ENCODE measurements at places on chromosomes 7 and 10.

DNA sequence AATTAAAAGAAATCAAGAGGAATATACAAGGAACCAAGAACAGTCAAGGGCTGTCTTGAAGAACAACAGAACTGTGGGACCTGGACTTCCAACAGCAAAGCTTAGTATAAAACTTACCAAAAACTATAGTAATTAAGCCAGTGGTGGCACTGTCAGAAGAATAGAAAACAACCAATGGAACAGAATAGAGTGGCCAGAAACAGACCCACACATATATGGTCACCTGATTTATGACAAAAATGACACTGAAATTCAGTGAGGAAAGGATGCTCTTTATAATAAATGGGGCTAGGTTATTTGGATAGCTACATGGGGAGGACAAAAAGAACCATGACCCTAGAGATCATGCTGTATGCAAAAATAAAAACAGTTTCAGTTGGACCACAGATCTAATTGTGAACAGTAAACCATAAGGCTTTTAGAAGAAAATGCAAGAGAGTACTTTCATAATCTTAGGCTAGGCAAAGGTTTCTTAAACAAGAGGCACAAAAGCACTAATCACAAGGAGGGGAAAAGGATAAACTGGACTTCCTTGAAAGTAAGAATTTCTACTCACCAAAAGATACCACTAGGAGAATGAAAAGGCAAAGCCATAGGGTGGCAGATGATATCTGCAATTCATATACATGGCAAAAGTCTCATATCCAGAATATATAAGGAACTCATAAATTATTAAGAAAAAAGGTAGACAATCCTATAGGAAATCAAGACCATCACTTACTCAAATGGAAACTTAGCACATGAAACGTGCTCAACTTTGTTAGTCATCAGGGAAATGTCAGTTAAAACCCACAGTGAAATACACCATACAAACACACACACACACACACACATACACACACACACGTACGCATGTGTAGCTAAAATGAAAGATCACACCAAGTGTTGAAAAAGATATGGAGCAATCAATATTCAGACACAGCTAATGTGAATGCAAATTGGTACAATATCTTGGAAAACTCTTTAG, 20.8 kb downstream of the HYCC1 start:
- no peak for DNase-seq

GRCh38 chr10:33032654-33033151, 74.7 kb upstream of the ITGB1 start:
- DNase-seq = no peak

DNA sequence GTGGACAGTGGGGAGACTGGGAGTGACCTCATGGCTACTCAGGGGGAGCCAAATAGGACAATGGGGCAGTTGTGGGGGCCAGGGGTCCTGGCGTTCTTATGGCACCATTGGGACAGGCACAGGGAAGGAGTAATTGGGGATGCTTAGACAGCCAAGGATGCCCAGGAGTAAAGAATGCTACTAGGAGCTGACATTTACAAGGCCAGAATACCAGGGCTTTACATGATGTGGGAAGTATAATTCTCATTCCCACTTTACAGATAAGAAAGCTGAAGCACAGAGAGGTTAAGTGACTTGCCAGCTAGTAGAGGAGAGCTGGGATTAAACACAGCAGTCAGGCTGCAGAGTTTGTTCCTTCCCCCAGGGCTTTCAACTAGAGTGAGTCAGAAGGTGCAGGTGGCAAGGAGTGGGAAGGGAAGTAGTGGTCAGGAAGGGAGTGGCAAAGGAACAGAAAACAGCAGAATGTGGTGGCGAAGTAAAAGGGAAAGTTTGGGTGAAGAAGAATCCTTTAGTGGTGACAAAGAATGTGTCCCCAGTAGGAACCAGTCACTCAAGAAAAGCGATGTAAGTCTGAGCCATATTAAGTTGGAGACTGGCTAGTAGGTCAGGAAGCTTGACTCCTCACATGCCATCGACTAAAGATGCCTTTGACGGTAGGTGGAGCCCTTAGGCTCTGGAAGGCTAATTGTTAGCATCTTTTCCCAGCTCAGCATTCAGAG, 32.8 kb downstream of the CPVL start:
- DNase-seq = no peak

- DNase-seq = no peak
Observed at GRCh38 chr10:116973371-116973905, 31.5 kb downstream of the SHTN1 start.

GRCh38 chr10:200405-200804, 65.2 kb downstream of the ZMYND11 start:
- no peak for DNase-seq

- DNase-seq = no peak
Observed at GRCh38 chr7:151800861-151801260, 76.1 kb downstream of the PRKAG2 start.

DNA sequence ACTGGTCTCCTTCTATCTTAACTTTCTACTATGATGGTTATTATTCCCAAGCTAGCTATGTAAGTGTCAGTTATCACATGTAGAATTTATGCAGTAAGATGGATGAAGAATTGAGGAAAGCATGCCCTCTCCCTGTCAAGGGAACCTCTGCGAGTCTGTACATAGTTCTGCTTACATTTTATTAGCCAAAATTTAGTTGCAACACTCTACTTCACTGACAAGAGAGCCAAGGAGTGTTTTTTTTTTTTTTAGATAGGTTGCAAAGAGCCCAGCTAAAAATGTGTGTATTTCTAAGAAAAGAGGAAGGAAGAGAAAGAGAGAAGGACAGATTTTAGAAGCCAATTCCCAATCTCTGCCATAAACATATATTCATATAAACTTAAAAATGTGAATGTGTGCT, 357.7 kb upstream of the LRRN3 start:
- DNase-seq = no peak

- DNase-seq = no peak
Observed at GRCh38 chr10:132691711-132692153, 94.2 kb downstream of the NKX6-2 start.

DNA sequence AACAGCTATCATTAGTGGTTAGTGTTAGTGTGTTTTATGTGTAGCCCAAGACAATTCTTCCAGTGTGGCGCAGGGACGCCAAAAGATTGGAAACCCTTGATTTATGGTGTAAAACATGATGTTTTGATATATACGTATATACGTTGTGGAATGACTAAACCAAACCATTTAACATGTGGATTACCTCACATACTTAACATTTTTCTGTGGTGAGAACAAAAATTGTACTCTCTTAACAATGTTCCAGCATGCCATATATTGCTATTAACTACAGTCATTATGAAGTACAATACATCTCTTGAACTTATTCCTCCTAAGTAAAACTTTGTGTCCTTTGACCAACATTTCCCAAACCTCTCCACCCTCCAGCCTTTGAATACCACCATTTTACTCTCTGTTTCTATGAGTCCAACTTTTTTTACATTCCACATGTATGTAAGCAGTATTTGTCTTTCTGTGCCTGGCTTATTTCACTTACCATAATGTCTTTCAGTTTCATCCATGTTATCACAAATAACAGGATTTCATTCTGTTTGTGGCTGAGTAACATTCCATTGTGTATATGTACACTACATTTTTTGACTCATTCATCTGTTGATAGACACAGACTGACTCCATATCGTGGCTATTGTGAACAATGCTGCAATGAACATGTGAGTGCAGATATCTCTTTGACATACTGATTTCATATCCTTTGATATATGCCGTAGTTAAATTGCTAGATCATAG, 42.2 kb upstream of the MAGI2 start:
- DNase-seq = no peak

DNA sequence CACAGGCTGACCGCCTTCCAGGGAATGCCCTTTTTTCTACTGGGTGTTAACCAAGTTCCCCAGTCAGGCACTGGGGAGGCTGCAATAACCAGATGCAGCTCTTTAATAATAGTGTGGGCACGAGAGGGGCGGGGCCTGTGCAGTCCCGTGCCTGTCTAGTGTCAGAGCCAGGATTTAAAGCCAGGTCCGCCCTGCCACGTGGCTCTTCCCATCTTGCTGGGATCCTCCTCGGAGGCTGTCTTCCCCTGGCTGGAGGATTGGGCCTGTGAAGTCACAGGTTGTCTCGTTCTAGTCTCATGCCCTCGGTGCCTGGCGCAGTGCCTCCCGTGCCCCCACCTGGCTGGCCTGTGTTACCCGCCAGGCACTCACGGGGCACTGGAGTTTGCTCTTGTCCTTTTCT, 25.2 kb downstream of the TMEM120A start:
- DNase-seq = no peak

DNA sequence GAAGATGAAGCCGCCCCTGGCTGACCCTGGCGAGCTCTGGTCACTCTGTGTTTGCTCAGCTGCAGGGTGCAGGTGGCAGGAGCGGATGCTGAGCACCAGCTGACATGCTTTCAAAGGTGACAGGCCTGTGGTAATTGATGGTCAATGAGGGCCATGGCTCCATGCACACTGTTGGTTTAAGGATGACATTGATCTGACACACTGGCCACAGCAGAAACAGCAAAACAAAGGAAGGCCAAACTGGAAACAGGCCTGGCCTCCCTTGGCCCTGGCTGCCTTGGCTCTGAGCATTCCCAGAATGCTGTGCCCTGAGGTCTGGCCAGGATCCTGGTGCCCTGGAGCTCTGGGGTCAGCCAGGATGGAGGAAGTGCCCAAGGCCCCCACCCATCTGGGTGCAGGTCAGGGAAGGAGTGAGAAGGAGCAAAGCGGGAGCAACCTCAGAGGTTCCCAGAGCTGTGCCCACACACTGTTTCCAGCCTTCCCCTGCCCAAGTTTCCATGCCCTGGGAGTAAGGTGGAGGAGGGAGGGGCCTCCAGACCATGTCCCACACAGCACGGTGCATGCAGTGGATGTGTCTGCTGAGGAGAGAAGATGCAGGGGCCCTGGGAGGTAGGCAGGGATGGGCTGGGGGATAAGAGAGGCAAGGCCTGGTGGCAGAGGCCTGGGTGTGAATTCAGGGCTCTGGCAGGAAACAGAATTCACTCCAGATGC, 302.2 kb downstream of the RPS24 start:
- no peak for DNase-seq

DNA sequence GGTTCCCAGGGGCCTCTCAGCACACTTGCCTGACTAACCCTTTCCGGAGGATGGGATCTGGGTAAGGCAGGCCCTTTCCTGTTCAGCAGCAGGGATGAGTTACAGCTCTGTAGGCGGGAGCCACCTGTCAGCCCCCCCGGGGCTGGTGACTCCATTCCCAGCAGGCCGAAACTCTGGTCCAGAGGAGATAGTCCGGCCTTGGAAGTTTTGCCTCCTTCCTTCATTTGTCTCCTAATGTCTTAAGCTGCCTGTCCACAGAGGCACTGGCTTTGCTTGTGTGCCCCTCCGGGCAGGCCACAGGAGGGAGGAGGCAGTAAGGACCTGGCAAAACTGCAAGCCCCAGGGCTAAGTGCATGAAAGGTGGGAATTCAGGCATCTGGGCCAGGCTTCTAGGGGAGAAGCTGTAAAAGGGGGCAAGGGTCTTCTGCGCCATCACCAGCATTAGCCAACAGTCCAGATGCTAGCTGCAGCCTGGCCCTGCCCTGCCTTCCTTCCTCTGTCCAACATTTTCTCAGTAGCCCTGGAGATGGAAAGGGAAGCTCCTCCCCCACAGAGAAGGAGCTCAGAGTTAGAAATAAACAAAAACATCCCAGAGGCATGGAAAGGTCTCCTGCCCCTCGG, 1.2 kb downstream of the ADIRF start:
- no peak for DNase-seq

- DNase-seq = no peak
Observed at GRCh38 chr7:20305726-20306125, 25.0 kb upstream of the ITGB8 start.

- DNase-seq = no peak
Observed at GRCh38 chr7:44776211-44776610, 20.3 kb upstream of the PPIA start.

- DNase-seq = no peak
Observed at GRCh38 chr7:156614434-156615264, 25.9 kb upstream of the RNF32 start.

GRCh38 chr7:77465256-77465655, 49.1 kb upstream of the GSAP start:
- no peak for DNase-seq

GRCh38 chr10:34589275-34589674, 225.8 kb downstream of the PARD3 start:
- no peak for DNase-seq

DNA sequence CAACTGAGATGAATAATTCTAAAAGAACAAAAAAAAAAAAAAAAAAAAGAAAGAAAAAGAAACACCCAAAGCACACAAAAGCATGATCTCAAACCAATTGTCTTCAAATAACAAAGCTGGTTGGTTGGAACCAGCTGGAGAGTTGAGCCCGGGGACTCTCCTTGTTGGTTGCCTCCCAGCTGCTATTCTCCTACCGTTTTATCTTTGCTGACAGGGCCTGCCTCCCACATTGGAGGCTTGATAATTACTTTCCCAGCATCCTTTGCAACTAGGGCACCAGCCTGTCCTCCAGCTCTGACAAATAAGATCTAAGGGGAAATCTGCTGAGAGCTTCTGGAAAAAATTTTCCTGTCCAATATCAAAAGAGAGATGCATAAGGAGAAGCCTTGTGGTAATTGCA, 6.8 kb downstream of the PON1 start:
- no peak for DNase-seq

GRCh38 chr7:85595750-85596178, 408.9 kb upstream of the SEMA3D start:
- no peak for DNase-seq

DNA sequence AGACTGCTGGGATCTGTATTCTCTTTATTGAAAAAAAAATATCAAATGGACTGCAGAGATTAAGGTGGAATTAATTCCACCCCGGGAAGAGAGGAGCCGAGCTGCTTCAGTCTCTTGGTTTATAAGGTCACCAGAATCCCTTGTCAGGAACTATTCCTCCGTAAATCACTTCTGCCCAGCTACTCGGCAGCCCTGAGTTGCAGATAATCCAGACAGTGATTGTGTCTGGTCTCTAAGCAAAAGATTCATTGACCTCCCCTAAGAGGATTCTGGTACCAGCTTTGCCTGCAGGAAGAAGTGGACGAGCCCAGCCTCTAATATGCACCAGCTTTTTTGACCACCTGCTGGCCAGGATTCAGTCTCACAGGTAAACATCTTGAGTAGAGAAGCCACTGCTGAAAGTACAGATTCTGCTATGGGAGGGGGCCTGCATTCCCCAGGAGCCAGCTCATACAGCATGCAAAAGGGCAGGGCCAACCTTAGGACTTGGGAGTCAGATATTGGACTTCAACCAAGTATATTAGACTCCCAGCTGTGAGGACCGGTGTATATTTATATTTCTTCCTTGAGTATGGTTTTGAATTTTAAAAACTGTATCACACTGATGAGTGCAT, 27.1 kb upstream of the PLXNA4 start:
- DNase-seq = no peak

GRCh38 chr7:142539901-142540300, 209.4 kb upstream of the PRSS1 start:
- DNase-seq = no peak

DNA sequence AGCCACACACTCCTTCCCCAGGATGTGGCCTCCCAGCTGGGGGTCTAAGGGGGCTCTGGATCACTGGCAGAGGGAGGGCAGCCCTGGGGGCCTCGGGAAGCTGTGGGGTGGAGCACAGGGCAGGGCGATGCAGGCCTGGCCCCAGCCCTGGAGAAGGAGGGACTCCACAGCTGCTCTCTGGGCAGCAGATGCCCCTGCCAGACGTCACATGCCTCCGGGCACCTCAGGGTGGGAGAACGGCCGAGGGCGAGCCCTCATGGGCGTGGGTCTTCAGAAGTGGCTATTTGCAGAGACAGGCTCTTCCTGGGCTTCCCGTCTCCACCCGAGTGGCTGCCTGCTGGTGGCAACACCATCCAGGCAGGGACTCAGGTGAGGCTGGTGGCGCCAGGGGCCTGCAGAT, 16.0 kb upstream of the ADGRA1 start:
- DNase-seq = no peak
